ENCODE measurements at places on chromosomes 11 and 22.

DNA sequence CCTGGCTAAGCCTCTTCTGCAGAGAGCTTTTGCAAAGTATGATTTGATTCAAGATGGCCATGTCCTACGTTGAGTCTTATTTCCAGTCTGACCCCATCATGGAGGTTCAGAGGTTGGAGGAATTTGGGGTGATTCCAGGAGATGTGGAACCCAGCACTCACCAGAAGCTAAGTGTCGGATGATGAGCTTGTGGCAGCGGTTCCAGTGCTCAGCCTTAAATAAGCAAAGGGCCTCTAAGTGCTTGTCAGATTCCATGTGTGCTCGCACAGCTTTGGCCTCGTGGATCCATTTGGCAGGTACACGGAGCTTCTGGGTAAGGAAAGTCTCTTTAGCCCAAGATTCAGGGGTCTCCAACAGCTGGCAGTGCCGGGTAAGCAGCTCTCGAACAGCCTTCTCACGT is 11.9 kb upstream of the CHRNA10 start:
- no peak for DNase-seq

- DNase-seq = no peak
Observed at GRCh38 chr11:364991-365725, 4.1 kb upstream of the B4GALNT4 start.

- no peak for DNase-seq
Observed at GRCh38 chr11:79670882-79671281, 230.1 kb upstream of the TENM4 start.

DNA sequence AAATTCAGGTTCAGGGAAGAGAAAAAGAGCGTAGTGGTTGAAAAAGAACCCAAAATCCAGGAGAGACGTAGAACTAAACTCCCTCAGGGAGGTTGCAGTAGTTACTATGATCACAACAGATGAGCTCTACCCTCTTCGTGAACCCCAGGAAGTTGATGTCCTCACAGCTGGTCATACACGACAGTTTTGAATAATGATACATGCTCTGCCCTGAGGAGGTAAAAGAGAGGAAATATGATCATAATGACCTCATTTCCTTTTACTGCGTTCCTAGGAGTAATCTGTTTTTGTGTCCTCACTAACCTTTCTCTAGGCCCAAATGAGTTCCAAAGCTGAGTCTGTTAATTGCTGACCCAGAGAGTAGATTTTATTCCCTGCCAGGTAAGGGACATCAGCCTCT is 1.3 kb downstream of the PATE2 start:
- DNase-seq = no peak

Measured in central memory CD4-positive, alpha-beta T cell (primary cell).